D721Med (cell line): ENCODE measurements at places on chromosomes 7 and 10.

DNA sequence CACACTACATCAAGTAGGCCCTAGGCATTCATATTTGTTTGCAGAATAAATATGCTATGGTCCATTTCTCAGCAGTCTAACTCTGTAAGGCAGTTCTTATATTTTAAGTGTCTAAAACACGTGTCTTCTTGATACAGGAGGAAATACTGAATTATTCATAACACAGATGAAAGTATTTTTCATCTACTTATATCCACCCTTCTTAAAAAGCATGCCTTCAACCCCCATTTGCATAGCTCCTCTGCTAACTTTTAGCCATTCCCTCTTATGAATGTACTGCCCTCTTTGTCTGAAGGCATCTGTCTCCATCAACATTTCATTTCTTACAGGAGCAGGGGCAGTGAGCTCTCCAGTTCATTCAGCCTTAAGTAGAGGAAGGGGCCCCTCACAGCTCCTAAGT is 57.7 kb downstream of the ZFAND4 start:
- DNase-seq = no peak

DNA sequence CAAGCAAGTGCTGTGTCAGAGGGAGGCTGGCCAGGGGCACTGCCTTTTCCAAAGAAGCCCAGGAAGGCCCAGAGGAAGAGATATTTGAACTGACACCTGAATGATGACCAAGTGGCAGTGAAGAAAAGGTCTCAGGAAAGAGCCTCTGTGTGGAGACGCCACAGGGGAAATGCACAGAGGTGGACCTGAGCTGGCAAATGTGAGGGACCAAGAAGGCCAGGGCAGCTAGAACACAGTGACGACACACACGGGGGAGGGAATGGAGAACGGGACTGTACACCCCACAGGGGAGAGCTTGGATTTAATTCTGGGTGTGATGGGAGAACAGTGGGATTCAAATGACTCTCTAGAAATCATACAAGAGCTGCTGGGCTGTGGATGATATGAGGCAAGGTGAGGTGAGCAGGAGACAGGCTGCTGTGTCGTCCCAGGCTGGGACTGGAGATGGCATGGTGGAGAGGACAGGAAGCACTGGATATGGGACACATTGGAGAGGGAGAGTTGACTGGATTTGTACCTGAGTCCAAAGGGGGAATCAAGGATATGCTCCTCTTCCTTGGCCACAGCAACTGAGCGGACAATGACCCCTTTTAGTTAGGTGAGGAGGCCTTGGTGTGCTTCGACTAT is 84.2 kb upstream of the DDC start:
- DNase-seq = no peak

- DNase-seq = no peak
Observed at GRCh38 chr7:117259615-117260014, 63.2 kb downstream of the WNT2 start.

DNA sequence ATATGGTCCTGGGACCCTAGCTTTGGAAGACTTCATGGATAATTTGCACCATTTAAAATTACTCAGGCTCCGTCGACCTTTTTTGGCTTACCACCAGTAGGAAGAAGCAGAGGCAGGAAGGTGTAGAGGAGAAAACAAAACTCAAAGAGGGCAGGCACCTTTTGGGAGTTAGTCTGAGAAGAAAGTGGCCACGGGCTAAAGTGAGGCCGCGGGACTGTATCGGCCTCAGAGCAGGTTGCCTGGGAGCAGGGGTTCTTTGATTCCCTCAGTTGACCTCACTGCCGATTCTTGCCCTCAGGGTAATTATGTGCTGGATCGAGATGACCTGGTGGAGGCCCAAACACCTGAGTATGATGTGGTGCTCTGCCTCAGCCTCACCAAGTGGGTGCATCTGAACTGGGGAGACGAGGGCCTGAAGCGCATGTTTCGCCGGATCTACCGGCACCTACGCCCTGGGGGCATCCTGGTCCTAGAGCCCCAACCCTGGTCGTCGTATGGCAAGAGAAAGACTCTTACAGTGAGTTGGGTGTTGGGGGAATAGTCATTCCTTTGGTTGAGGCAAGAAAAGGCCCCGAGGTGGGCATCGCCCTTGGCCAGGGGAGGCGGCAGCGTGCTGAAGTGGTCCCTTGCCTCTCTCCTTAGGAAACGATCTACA is 3.1 kb downstream of the MEPCE start:
- DNase-seq = no peak

- no peak for DNase-seq
Observed at GRCh38 chr10:620417-620816, 69.1 kb downstream of the DIP2C start.

DNA sequence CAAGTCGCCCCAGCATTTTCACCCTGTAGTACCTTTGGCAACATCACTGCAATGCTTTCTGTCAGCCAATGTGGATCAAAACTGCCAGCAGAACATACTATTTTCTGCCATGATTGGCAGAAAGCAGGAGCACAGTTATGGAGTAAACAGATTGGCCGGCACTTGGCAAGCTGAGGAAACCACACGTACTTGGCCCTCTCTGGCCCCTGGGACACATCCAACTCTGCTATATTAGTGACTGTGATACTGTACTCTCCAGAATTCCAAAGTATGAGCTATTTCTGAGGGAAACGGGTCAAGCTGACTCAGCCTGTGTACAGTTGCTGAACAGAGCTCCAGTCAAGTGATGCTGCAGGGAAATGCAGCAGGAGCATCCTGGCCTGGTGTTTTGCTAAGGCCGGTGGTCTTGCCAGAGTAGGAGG is 39.8 kb upstream of the LANCL2 start:
- DNase-seq = no peak

GRCh38 chr10:68406111-68406814 is 814 bp downstream of the RUFY2 start:
- no peak for DNase-seq

GRCh38 chr7:4726566-4726965 is 44.5 kb downstream of the FOXK1 start:
- DNase-seq = no peak

DNA sequence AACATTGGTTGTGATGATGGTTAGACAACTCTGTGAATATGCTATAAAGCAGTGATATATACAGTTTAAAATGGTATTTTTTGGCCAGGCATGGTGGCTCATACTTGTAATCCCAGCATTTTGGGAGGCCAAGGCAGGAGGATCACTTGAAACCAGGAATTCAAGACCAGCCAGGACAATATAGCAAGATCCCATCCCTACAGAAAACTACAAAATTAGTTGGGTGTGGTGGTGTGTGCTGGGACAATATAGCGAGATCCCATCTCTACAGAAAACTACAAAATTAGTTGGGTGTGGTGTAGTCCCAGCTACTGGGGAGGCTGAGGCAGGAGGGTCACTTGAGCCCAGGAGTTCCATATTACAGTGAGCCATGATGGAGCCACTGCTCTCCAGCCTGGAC is 27.5 kb upstream of the MSMB start:
- no peak for DNase-seq
